NCI-H748 treated with DMSO at 0.1 percent for 48 hours (cell line): ENCODE measurements at places on chromosomes 2 and 18.

GRCh38 chr18:31268985-31269406, 49.0 kb upstream of the DSG1 start:
- no peak for DNase-seq

DNA sequence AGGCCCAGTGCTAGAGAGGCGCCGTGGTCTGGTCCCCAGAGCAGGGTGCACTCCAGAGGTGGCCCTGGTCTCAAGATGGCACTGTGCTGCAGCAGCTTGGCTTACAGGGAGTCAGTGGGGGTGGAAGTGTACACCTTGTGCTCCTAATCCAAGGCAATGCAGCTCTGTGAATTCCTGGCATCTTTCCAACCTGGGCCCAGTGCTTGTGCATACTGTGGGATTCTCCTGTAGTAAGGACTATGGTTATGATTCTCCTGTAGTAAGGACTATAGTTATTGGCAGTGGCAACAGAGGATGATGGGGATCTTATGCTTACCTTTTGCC, 616.7 kb upstream of the REG3G start:
- DNase-seq, result no peak

- no peak for DNase-seq
Measured at GRCh38 chr2:48227617-48228344, 302.2 kb upstream of the STON1 start.

- no peak for DNase-seq
Measured at GRCh38 chr18:3723554-3723953, 273.6 kb downstream of the TGIF1 start.

- DNase-seq, result no peak
Measured at GRCh38 chr2:44943693-44944101, 2.2 kb downstream of the SIX3 start.

DNA sequence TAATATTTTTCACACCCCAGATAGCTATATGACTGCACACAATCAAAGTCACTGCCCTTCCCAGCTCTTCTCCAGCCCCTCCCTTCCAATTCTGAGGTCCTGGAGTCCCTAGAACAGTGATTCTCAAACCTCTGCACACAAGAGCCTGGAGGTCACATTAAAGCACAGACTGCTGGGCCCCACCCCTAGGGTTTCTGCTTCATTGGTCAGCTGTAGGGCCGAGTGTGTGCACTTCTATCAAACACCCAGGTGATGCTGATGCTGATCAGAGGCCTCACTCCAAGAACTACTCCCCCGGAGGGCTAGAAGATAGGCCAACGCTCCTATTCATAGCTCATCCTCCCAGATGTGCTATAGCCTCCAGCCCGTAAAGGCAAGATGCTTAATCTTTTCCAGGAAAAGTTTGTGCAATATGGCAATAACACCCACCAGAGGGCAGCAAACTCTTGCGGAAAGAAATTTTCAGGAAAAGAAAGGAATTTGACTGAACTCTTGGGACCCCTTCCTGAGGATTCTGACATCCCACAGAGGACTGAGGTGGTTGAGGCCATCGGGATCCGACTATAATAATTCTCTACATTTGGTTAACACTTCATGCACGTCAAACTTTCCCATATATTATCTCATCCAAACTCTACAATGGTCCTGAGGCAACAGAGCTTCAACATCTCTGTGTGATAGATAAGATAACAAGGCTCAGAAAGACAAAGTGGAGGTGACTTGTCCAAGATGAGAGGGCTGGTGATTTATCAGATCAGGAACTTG, 194.2 kb upstream of the PKDCC start:
- DNase-seq, result peak; percentile 21

DNA sequence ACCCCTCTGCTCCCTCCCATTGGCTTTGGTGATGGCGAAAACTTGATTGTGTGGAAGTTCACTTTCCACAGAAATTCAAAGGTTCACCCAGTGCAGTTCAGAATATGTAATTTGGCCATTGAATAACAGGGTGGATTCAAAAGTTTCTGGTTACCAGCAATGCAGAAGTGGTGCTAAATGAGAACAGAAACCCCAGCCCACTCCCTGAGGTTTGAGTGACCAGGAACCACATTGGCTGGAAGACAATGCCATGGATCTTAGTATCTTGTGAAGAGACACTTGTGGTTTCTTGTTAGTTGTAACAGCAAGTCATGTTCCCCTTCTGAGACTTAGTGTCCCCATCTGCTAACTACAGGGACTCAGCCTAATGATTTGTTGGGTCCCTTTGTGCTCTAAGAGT, 49.8 kb downstream of the QPCT start:
- no peak for DNase-seq

DNA sequence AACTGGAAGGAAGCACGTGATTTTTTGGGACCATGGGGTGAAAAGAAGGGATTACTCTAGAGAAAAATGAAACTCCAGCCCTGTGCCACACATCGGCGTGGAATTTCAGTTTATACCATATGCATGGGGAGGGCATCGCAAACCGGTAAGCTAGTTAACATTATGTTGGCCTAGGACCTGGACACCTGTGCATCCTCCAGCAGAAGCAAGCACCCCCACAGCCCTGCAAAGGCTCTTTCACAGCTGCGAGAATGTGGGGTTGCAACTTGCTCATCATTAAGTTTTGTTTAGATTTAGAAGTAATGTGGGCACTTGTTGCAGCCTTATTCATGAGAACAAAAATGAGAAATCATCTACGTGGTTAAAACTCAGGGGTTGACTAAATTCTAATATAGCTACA, 299.2 kb downstream of the PIEZO2 start:
- no peak for DNase-seq

- DNase-seq, result no peak
Measured at GRCh38 chr2:188426121-188426520, 134.4 kb downstream of the GULP1 start.

- peak; percentile 55 for DNase-seq
Measured at GRCh38 chr2:57882895-57883515, 163.6 kb upstream of the VRK2 start.

GRCh38 chr2:323035-323434, 35.1 kb upstream of the ALKAL2 start:
- DNase-seq, result no peak

DNA sequence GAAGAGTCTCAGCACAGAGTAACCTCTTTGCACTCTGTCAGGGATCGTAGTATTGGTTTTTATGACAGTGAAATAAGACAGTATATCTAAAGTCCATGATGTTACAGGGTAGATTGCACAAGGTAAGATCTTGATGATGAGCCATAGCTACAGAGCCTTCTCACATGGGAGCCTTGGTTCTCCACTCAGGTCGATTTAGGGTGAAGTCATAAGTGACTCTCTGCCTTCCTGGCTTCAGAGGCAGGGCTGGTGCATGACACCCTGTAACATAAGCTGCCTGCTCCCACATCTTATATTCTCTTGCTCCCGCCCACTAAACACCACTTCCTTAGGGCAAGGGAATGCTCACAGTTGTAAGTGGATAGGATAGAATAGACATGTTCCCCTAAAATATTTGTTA, 13.3 kb downstream of the DAPL1 start:
- DNase-seq, result no peak

DNA sequence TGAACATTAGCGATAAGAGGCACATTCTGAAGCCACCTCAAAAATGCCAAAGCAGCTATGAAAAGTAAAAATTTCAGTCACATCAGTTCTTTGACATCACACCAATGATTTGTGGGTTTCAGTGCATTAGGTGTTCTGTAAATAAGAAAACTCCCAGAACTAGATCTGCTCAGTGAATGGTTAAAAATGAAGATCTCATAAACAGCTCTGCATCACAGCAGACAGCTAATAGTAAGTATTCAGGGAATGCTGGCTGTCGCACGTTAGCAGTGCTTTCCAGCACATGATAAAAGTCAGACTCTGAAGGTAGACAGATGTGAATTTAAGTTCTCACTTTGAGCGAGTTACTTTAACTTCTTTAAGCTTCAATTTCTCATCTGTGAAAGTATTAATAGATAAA, 154.9 kb downstream of the SATB2 start:
- no peak for DNase-seq

DNA sequence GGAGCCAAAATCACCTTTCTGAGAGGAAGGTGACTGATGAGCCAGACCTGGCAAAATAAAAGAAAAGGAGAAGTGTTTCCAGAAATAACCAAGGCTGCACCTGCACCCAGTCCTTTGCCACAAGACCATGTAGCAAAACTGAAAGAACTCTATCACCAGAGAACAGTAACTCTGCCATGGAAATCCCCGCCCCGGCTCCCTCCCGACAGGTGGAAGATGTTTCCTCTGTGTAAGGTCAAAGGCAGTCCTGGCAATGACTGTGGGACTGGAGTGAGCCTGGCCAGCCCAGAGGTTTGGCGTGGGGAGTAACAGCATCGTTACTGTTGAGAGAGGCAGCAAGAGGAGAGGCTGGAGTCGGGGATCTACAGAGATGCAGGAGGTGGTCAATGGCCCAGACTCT, 42.3 kb downstream of the SPRED2 start:
- no peak for DNase-seq

GRCh38 chr2:218981881-218982585, 3.0 kb downstream of the FEV start:
- DNase-seq, result peak; percentile 29

DNA sequence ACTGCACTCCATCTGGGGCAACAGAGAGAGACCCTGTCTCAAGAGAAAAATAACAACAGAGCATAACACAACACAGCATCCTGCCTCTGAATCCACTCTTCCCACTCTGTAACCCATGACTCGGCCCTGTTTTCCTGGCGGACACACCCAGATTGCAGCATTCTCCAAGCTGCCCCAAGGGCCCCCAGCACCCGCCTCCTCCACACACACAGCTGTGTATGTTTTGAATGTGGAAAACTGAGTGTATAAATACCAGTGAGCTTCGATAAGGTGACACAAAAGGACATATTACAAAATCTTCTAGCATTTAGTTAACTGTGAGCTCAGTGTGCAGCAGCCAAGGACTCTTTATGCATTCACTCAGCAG, 13.0 kb downstream of the IMPA2 start:
- DNase-seq, result no peak

- DNase-seq, result no peak
Measured at GRCh38 chr2:23695890-23696751, 230.8 kb downstream of the ATAD2B start.

DNA sequence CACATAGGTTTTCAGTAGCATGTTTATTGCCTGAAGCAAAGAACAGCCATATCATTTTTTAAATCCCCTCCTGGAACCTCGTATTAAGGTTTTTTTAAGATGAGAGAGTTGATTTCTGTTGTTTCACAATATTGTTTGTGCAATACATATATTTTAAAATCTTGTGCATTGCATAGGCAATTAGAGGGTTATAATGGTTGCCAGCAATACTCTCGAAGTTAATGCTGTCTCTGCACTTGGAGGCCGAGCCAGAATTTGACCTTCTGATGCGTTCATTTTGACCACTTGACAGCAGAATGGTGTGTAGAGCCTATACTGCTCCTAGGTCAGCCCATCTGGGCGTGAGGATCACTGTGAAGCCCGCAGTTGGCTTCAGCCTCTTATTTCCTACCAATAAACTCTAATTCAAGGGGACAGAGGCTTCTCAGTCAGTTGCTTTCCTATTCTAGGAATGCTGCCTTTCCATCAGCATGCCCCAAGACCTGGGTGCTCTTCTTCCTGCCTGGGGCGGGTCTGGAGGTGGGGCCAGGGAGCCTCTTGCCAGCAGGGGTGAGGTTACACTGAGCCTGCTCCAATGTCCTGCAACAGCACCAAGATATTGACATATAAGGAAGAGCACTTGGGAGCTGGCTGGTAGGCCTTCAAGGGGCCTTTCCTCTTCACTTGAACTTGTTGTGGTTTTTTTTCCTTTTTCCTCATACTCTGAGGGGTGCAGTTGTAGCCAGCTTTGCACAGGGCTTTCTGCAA, 91.4 kb upstream of the BCL2L11 start:
- DNase-seq, result no peak

- DNase-seq, result no peak
Measured at GRCh38 chr2:182585001-182585400, 131.1 kb upstream of the DNAJC10 start.

DNA sequence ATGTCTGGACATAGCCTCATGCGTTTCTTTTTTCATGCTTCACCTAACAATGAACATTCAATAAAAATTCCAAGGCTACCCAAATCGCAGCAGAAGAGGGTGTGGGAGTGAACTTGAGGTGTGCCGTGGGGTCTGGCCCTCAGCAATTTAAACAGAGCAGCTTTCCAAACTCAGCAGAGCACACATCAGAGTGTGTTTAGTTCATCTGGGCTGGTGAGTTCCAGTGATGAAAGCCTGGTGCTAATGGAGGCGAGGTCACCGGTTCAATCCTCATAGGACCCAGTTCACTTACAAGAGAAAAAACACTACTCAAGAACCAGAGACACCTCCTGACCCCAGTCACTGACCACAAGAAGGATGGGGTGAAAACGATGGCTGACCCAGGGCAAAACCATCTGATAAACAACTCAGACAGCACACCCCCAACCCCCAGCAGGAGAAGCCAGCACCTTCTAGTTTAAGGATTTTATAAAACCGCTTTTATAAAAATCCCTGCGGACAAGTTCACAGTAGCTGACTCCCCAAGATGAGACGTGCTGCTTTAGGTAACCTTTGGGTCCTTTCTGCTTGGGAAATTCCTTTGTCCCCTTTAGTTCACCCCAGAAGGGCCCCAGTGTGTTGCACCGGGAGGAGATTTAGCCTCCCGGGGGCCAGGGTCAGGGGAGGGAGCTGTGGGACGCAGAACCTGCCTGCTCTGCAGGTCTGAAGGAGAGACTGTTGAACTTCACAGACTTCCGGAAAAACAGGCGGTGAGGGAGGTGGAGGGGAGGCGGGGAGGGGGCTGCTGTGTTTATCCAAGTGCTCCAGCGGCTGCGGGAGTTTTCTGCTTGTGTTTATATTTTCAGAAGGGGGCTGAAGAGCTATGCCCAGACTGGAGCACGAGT, 152.7 kb upstream of the SOX11 start:
- DNase-seq, result no peak

GRCh38 chr18:48007955-48008701, 77.7 kb upstream of the SMAD2 start:
- DNase-seq, result peak; percentile 42

DNA sequence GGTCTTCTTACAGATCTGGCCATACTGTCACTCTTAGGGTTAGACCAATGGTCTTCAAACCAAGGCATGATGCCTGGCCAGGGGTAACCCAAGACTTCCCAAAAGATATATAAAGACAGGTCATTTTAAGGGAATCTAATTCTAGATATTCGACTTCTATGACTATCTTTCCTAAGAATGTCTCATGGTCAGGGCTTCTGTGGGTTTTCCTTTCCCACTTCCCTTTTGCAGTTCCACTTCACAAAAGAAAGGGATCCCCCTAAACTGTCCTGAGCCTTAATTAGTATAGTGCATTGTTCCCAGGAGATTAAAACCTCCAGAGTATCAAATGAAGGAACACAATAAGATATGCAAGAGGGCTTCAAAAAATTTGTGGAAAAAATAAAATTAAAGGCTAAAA, 223.6 kb upstream of the SIX2 start:
- DNase-seq, result no peak

DNA sequence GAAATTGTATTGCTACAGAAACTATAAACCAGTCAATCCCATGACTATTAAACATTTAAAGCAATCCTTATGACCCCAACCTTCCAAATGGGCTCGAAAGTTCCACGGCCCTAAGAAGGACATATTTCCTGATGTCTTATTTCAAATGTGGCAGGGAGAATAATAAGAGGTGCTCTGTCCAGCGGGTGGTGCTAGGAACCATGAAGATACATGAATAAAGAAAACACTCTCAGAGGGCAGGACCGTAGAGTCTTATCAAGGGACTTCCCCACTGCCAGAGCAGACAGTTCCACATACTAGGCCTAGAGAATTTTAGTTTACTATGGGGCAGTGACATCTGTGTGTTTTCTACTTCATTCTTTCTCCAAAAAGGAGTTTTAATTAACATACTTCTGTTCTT, 187.1 kb upstream of the PIK3C3 start:
- DNase-seq, result peak; percentile 40

- no peak for DNase-seq
Measured at GRCh38 chr2:230921806-230922595, 3.0 kb downstream of the GPR55 start.
